ENCODE measurements at places on chromosomes 3 and 15.

DNA sequence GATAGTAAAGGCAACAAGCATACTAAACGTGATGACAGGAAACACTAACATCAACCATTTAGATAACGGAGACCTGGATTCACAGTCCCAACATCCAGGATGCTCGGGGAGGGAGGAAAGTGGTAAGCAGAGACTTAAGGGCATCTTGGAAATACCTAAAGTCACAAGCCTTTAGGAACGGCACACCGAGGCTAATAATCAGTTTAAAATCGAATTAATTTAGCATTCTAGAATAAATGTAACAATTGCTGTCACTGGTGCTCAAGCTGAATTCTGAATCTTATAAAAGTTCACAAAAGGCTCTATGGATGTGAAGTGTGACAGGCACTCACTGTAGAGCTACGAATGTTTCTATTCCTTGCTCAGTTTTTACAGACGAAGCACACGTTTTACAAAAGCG lies 1.3 kb downstream of the CD47 start:
- no peak for DNase-seq

GRCh38 chr3:88076712-88077111 lies 17.7 kb downstream of the ZNF654 start:
- no peak for DNase-seq

GRCh38 chr3:195125646-195126045 lies 145.3 kb downstream of the XXYLT1 start:
- DNase-seq, result no peak

DNA sequence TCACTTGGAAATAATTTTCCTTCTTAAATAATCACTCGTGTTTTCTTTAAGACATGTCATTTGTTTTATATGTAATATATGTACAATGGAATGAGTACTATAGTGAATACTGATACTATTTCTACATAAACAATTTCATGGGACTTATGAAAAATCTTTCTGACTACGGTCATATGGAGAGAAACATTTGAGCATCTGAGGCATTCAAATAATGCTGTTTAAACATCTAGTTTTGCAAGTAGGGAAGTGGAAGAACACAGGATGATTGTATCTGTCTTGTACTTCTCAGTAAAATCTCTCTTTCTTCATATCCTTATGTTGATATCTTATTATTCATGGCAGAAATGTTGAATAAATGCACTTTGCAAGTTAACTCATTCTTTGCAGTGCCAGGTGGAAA lies 599.5 kb upstream of the KCNMB2 start:
- DNase-seq, result no peak

GRCh38 chr3:145864336-145864735 lies 296.6 kb downstream of the PLOD2 start:
- no peak for DNase-seq

DNA sequence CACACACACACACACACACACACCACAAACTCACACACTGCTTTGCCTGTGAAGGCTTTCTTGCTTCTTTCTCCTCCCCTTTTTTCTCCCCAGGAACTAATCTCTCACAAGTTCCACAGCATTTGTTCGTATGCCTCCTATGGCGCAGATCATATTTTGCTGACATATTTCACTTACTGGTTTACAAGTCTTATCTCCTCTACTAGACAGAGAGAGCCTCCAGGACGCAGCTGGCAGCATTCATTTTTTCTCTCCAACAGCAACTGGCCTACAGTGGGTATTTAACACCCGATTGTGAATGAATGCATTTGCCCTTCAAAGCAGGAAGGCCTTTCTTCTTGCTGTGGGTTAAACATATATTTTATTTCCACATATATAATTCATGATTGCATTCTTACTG lies 47.0 kb upstream of the DLG1 start:
- no peak for DNase-seq

DNA sequence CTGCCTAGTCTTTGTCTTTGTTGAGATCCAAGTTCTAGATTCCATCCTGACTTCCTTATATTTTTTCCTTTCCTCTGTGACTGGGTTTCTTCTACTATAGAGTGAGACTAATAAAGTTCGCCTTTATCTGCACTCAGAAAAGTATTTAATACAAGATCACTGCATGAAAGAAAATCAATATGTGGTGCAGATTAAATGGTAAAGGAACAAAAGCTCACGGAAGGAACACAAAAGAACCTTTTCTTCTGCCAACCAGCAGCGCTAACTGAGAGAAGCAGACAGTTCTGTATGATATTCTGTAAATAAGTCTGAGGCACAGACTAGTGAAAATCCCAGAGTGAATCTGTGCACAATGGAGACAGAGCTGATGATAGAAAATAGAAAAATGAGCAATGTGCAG lies 31.6 kb upstream of the MCTP2 start:
- no peak for DNase-seq

GRCh38 chr3:11199902-11200845 lies 45.9 kb downstream of the HRH1 start:
- DNase-seq, result no peak
